Pulmonary artery endothelial cell (primary cell): ENCODE measurements at places on chromosomes 6 and 20. TPM values are rescaled to one million over a fixed set of nuclear protein-coding genes. Genes with fewer than 3 reads are reported as not detected.

- no peak for DNase-seq
Measured at GRCh38 chr6:16181439-16182297, 52.8 kb downstream of the MYLIP start.

GRCh38 chr6:83954371-83954770 is 79.2 kb upstream of the MRAP2 start:
- DNase-seq, result no peak

The CNKSR3 gene
- total RNA-seq, result 7.3 and 11.8 TPM in 2 replicates

The TMEM170B gene
- 5.4 and 5.6 TPM in 2 replicates for total RNA-seq
